ENCODE measurements at places on chromosomes 11 and 22.

- DNase-seq: no peak
Measured at GRCh38 chr11:109972181-109972715, 120.9 kb upstream of the ZC3H12C start.

GRCh38 chr11:70205766-70206165 is 2.7 kb downstream of the FADD start:
- no peak for DNase-seq

GRCh38 chr11:12218909-12219308 is 108.5 kb downstream of the MICAL2 start:
- no peak for DNase-seq

- DNase-seq: no peak
Measured at GRCh38 chr11:70942593-70942992, 309.8 kb downstream of the SHANK2 start.

- no peak for DNase-seq
Measured at GRCh38 chr11:28106353-28107043, 1.5 kb downstream of the KIF18A start.

DNA sequence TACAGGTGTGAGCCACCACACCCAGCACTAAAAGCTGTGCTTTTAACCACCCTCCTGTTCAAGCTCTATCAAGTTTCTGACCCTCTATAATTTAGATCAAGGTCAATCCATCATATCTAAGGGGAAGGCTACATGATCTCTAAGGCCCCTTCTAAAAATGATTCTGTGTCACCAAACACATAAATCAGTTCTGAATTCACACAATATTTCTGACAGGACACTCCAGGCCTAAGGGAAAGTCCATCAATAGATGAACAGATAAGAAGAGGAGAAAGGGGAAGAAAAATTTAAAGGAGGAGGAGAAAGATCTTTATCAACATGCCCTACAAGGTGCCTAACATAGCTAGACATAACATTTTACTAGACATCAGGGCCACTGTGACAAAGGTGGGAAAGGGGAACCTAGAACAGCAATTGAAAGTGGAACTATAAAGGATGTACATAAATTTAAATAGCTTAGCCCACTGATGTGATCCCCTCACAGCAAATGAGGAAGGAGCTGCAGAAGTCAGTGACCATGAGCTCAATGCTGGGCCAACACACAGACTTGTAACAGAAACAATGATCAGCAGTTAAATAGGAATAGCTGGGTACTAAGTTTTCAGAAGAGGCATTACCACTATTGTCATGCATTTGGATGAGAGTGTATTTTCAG is 4.7 kb downstream of the PRCP start:
- no peak for DNase-seq

GRCh38 chr22:36745301-36745995 is 30.5 kb downstream of the IFT27 start:
- no peak for DNase-seq

GRCh38 chr11:113991170-113991569 is 16.3 kb downstream of the HTR3A start:
- no peak for DNase-seq

- no peak for DNase-seq
Measured at GRCh38 chr11:65556470-65557279, 1.5 kb downstream of the LTBP3 start.

DNA sequence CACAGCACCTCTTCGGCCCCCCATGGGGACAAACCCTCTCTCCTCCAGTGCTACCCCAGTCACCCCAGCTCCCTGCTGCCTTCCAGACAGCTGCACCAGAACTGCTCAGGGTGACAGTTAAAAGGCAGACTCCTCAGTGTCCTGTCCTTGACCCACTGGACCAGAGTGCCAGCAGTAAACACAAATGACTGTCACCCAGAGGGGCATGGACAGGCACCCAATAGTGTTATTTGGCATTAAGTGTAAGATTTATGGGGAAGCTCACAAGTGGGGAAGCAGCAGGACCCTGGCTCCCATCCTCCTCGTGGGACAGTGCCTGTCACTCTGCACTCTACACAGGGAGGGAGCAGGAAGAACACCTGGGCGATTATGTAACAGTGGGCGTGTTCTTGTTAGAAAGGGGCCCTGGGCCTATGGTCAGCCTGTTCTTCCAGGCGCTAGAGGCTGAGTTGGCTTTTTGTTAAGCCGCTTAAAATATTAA is 5.0 kb downstream of the RPS19BP1 start:
- no peak for DNase-seq

DNA sequence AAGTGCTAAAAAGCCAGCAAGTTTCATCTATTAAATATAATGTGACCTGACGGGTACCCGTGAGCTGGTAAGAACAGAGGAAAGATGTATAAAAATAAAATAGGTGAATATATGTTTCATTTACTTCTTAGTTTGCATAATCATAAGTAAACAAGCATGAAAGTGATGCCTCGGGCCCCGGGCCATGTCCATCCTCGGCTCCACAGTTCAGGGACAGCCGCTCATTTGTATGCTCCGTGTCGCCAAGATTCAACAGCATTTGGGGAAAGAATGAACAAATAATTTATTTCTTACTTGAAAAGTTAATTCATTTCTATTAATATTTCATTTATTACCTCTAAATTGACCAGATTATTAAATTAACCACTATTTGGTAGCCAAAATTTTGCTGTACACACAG is 251.8 kb downstream of the NTM start:
- no peak for DNase-seq

- DNase-seq: no peak
Measured at GRCh38 chr11:9230296-9230695, 34.9 kb downstream of the DENND5A start.

- no peak for DNase-seq
Measured at GRCh38 chr11:29129844-29130243, 887.0 kb downstream of the KCNA4 start.

- DNase-seq: no peak
Measured at GRCh38 chr11:73520353-73521061, 77.4 kb downstream of the FAM168A start.

All from stimulated activated CD8-positive, alpha-beta memory T cell treated with anti-CD3 and anti-CD28 coated beads, Interleukin-15, amount 100 ng/mL, for 24 hours (primary cell).